Activated naive CD4-positive, alpha-beta T cell (primary cell): ENCODE measurements at places on chromosomes 5 and 9.

- DNase-seq, result no peak
Measured at GRCh38 chr5:149633476-149634350, 52.4 kb downstream of the ARHGEF37 start.

DNA sequence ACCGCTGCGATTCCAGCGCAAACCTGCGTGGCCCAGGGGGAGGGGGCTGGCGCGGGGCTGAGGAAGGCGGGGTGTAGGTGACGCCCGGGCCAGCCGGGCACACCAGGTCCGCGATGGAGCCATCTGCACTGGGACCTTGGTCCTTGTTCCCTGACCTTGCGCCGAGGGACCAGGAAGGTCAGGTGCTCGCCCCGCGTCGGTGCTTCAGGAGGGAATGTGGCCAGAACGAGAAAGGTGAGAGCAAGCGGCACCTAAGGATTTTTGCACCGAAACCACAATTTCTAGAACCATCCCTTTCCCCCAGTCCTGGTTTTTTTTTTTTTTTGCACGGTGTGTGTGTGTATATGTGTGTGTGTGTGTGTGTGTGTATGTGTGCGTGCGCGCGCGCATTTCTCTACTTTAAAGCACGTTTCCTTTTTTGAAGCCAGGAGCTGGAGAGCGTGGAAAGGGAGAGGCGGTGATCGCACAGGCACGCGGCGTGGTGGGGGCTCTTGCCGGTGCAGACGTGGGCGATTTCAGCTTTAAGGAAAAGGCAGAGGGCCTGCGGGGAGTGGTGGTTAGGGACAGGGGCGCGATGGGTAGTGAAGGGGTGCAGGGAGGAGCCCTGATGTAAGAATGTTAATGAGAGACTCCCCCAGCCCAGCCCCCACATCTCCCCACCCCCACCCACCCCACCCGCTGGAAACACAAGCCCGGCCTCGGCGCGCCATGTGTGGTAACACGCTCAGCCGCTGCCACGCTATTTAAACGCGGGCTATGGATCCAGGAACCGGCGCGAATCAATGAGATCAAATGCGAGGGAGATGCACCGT lies at the start of gene NPR3:
NPR3 (plus strand) TSS at position 772 of the 812 bp plus-strand sequence. CDS start 456 bp downstream, outside the sequence.
- DNase-seq, result no peak

- no peak for DNase-seq
Measured at GRCh38 chr5:125113328-125113727, 366.9 kb upstream of the ZNF608 start.

- no peak for DNase-seq
Measured at GRCh38 chr9:26375448-26375847, 517.2 kb downstream of the CAAP1 start.

GRCh38 chr5:168353216-168353957 lies 61.9 kb downstream of the WWC1 start:
- no peak for DNase-seq

DNA sequence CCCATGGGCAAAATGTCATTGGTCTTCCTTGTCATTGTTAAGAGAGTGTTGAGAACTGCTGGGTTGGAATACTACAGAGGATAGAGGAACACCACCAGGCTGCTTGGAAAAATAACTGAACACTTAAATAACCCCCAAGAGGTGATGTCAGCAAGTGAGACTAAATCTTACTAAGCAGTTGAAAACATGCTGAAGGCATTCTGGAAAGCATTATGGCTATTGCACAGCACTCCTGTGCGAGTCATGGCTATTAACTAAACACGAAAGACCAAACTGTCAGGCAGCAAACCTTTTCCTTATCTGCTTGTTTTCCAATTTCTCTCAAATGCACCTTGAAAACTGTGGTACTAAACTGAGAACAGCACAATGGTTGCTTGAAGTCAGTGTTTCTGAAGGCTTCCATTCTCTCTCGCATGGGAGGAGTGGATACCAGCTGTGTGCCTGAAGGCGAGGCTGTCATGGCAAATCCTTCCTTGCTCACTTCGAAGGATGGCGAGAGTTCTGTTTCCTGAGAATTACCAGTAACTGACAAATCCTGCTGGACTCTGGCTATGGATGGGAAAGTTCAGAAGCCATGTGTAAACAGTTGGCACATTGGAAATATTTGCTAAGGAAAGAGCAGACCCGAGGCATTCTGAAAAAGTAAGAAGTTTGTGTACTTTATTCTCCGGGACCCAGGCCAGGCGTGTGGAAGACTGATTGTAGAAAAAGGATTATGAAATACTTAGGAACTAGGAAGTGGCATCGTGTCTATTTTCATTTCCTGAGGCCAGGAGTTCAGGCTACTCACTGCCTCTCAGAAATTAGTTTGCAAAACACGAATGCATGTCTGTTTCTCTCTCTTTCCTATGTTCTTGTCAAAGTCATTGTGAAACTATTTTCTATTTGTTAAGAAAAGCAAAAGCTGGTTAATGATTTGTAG lies 182.1 kb downstream of the DMRT2 start:
- no peak for DNase-seq

GRCh38 chr9:102445181-102445747 lies 549.9 kb upstream of the CYLC2 start:
- DNase-seq, result no peak

GRCh38 chr5:149517461-149518122 lies 33.6 kb downstream of the CSNK1A1 start:
- no peak for DNase-seq

GRCh38 chr5:55584398-55585205 lies 49.8 kb upstream of the PLPP1 start:
- no peak for DNase-seq

DNA sequence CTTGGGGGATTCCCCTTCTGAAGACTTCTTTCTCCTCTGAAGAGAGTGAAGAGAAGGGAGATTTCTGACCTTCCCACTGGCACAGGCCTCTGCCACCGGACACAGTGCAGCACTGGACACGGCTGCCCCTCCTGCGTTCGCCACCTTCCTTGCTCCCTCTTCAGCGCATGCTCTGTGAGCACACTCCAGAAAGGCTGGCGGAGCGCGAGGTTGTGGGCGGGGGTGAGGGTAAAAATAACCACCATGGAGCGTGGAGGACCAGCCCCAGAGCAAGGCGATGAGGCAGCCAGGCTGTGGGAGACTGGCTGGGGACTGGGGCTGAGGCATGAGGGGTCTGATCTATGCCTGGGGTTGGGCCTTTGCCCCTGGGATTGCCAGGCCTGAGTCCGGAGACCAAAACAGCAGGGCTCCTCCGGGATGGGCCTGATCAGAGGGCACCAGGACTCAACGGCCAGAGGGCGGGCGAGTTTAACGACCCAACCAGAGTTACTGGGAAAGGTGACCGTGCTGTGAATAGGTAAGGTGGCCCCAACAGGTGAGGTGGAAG lies 97.2 kb downstream of the ROR2 start:
- DNase-seq, result no peak

- no peak for DNase-seq
Measured at GRCh38 chr9:20200991-20201431, 412.2 kb upstream of the SLC24A2 start.

GRCh38 chr5:37915097-37915736 lies 75.4 kb upstream of the GDNF start:
- no peak for DNase-seq

DNA sequence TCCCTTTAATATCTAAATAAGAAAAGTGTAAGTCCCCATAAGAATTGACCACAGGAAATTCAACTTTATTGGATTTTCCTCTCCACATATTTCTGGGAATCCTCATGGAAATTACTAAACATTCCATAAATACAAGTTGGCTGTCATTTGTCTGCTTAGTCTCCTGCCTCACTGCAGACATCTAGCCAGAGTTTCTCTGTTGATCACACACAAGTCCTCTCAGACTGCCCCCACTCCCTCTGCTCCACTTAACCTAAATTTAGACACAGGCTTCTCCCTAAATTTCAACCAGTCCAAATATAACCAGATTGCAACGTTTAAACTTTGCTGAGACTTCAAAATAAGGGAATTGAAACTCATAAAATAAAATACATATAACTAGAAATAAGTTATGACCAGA lies 982.1 kb downstream of the DTWD2 start:
- DNase-seq, result no peak

GRCh38 chr5:74055486-74056106 lies 429.6 kb downstream of the ARHGEF28 start:
- no peak for DNase-seq

DNA sequence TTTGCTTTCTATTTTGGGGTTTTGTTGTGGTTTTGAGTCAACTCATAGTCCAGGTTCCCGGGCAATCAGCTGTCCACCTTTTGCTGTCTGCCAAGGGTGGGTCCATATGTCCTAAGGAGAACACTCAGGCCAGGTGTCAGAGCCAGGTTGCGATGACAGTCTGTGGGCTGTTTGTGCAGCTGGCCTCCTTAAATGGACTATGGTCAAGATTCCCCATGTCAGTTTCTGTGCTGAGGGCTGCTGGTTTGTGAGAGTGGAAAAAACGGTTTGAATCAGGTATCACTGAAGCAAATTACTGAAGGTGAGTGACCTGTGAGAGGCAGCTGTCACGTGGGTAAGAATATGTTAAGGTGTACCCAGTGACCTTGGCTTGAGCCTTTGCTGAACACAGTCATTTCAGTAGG lies 33.0 kb downstream of the SNX30 start:
- DNase-seq, result no peak

- no peak for DNase-seq
Measured at GRCh38 chr5:103014983-103015382, 105.0 kb downstream of the GIN1 start.

DNA sequence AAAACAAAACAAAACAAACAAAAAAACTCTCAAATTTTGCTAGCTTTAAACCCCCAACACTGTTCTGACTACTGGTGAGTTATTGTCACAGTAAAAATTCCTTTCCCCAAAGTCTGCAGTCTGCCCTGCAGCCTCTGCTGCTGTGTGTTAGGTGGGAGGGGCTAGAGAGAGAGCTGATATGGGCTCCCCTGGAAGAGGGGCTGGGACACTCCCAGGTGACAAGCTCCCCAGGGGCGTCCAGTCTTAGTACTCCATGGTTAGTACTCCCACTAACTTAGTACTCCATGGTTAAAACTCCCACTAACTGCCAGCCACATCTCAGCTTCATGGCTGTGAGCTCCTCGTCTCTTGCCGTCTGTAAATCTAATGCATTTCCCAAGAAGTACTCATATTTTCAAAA lies 191.9 kb downstream of the FANCC start:
- no peak for DNase-seq

- DNase-seq, result no peak
Measured at GRCh38 chr9:82673919-82674318, 389.0 kb downstream of the RASEF start.

DNA sequence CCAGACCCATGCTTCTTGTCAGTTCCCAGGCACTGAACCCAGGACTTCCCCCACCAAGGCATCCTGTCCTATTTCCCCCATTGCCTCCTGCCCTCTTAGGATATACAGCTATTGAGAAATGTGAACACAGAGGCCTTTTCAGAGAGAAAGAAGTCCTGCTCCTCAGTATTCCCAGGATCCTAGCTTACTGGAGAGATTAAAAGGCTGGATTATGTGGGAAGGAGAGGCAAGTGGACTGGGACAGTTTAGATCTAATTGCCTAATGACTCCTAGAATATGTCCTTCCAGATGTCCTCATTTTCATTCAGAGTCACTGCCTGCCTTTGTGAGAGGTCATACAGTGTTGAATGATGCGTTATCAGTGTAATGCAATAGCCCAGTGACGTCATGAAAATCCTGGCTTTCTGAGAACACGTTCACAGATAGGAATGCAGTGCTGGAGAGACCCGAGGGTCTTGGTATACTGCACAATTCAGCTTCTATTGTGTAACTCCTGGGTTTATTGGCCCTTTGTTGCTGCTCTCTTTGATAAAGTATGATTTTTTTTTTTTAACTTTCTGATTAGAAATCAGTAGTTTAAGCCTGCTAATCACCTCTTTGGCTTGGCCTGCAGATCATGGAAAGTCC lies 26.2 kb downstream of the WWC1 start:
- DNase-seq, result no peak

- no peak for DNase-seq
Measured at GRCh38 chr9:2874001-2874750, 30.3 kb upstream of the PUM3 start.

DNA sequence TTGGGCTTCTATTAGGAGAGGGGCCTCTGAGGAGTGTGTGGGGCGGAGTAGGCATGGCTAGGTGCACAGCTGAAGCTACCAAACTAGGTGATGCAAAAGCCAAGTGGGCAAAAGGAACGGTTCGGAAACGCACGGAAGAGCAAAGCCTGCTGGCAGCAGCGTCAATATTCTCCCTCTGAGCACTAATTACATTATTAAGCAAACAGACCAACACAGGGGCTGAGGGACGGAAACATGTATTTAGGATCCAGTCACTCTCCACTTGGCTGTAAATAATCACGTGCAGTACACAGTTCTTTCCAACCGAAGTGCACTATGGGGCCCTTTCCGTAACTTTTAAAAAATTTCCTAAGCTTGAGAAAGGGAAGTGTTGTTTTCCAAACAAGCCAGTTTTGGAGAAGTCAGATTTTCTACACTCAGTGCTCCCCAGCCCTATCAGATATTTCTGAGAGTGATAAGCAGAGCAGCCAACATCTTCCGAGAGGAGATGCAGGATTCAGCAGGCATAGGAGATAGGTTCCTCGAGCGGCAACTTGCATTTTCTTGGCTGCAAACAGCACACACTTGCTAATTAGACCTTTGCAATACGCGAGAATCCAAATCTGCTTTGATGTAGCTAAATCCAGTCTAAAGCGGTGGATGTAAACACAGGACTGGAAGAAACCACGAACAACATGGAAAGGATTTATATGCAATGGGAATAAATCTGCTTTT lies 217.2 kb upstream of the TBCA start:
- no peak for DNase-seq

- DNase-seq, result no peak
Measured at GRCh38 chr5:109016300-109016699, 268.6 kb downstream of the FER start.

GRCh38 chr5:112163435-112163834 lies 255.6 kb downstream of the EPB41L4A start:
- no peak for DNase-seq

DNA sequence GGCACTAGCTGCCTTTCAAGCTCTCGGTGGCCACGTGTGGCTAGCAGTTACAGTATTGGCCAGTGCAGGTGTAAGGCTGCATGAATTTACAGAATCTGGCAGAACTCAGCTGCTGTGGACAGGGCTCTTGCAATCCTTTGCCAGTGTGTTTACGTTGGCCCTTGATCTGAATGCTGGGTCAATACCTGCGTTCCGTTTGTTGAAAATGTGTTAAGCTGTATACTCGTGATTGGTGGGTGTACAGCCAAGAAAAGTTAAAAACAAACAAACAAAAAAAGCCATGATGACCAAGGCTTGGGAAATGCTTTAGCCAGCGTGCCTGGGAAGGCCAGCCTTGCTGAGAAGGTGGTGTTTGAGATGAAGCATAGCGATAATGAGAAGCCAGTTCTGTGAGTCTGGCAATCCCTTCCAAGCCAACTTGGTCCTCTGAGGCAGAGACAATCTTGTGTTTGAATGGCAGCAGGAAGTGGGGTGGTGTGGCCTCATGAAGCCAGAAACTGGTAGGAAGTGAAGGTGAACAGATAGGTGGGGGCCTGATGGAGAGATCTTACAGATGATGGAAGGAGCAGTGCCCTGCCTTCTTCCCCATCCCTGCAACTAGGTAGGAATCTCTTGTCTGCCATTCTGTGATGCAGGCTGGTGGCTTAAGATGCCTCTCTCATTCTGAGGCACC lies 820 bp upstream of the CFAP90 start:
- DNase-seq, result no peak

- DNase-seq, result no peak
Measured at GRCh38 chr9:118009614-118010013, 305.4 kb downstream of the TLR4 start.
